T1000 (cell line): ENCODE measurements at places on chromosomes 6 and 20.

DNA sequence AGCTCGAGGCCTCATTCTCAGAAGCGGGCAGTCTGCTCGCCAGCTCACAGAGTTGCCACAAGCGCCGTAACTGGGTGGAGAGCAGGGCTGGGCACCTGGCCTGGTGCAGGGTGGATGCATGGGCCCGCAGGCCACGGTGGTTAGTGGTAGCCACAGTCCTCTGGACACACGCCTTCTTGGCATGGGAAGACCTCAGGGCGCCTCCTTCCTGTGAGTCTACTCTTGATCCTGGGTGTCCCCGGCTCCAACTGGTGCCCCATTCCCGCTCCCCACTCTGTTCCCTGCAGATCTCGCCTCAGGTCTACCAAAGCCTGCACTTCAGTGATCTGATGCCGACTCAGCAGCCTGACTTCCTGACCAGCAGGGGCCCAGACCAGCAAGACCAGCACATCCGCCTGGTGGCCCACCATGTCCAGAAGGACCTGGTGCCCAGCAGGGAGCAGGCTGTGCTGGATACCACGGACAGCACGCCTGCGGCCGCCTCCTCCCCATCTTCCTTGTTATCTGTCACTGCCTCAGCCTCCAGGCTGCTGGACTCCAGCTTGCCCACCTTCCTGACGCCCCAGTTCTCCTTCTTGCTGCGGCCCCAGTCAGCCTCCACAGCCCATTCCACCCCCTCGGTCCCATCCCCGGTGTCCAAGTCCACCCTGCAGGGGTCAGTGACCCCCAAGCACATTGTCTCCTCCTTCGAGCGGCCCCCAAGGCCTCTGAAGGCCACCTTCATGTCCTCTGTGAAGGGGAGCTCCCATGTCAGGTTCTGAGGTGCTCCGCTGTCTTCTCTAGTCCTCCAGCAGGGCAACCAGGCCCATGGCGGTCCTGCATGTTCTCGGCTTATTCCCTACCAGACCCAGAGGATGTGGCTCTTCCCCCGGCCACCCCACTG is 43.1 kb downstream of the SUN5 start:
- DNase-seq: no peak

- no peak for DNase-seq
Measured at GRCh38 chr6:7241709-7242645, 71.0 kb downstream of the SSR1 start.

GRCh38 chr6:24924580-24925356 is 11.0 kb downstream of the RIPOR2 start:
- no peak for DNase-seq

GRCh38 chr6:113011801-113012200 is 664.7 kb downstream of the RFPL4B start:
- DNase-seq: no peak

DNA sequence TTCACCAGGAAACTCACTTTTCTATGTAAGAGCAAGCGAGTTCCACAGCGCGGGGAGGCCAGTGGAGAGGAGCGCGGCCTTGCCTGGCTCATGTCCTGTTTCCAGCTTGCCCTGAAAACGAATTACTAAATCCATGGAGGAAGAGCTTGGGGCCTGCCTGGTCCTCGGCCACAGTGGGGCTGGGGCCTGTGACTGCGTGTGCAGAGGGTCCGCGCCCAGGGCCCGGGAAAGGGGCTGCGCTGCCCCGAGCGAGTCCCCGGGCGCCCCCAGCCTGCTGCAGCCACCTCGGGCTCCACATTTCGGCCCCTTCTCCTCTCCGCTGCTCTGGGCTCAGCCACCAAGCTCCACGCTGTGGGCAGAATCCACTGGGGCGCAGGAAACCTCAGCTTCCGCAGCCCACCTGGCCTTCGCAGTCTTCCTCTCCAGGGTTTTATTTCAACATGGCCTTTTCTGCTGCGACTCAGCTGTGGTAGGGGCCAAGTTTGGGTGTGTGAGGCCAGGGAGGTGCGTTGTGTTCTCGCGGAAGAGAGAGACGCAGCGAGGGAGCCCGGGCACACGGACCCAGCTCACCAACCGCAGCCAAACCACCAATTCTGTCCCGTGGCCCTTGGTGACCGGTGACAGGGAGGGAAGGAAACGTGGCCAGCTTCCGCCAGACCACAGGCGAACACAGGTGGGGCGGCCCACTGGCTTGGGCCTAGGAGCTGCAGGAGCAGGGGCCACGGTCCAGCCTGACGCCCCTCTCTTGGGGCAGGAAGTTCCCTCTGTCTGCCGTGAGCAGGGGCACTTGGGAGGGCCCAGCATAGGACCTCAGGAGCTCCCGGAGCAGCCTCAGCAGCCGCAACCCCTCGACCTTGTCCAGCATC is 211.4 kb downstream of the ERMARD start:
- no peak for DNase-seq

- no peak for DNase-seq
Measured at GRCh38 chr6:38687043-38687353, 15.9 kb downstream of the GLO1 start.

- DNase-seq: no peak
Measured at GRCh38 chr6:38067263-38067980, 247.9 kb downstream of the ZFAND3 start.
